ENCODE measurements at places on chromosomes 11 and 22. TPM values are rescaled to one million over a fixed set of nuclear protein-coding genes. Genes with fewer than 3 reads are reported as not detected.

TRPM5 gene
- 2.0 TPM for total RNA-seq

SLC6A5 gene
- total RNA-seq = not detected

FERMT3 gene
- total RNA-seq = 21.7 TPM

OR6T1 gene
- total RNA-seq = not detected

MIOX gene
- not detected for total RNA-seq

YPEL1 gene
- total RNA-seq = 3.4 TPM

CCDC89 gene
- total RNA-seq = 4.3 TPM

TRIOBP gene
- total RNA-seq = 87.2 TPM

DNA sequence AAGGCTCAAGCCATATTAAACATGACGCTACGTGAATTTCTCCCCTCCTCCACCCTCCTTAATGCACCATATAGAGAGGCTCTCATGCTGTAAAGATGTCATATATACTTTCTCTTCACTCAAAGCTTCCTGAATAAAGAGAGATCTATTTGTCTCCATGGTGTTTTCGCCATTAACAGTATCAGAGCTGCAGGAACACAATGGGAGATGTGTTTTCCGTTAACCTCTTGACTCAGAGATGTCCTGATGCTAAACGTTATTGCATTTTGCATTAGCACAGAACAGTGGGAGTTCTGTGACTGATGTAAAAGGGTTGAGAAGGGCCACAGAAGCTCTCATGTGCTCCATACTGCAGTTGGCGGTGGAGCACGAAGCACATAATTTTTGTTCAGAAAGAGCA, 25.7 kb upstream of the BLID start:
- DNase-seq = no peak

- no peak for DNase-seq
Observed at GRCh38 chr11:95108159-95108611, 18.5 kb downstream of the ENDOD1 start.

- no peak for DNase-seq
Observed at GRCh38 chr11:107598225-107599139, 7.5 kb downstream of the ELMOD1 start.

- no peak for DNase-seq
Observed at GRCh38 chr11:123221096-123221561, 26.1 kb upstream of the CLMP start.

DNA sequence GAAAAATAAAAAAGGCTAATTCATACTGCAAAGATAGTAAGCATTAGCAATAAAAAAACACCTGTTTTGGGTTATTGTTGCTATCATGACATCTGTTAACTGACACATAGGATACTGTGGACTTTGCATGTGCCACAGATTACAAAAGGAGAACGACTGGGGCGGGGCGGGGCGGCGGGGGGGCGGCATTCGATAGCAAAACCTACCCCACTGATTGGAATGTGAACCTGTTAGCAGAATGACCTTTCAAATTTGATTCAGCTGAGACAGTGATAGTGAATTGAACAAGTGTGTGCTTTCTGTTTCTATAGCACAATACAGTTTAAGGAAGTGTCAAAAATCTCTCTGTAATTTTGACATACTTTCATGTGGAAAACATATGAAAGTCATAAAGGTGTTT, 14.9 kb downstream of the MMP20 start:
- no peak for DNase-seq

DNA sequence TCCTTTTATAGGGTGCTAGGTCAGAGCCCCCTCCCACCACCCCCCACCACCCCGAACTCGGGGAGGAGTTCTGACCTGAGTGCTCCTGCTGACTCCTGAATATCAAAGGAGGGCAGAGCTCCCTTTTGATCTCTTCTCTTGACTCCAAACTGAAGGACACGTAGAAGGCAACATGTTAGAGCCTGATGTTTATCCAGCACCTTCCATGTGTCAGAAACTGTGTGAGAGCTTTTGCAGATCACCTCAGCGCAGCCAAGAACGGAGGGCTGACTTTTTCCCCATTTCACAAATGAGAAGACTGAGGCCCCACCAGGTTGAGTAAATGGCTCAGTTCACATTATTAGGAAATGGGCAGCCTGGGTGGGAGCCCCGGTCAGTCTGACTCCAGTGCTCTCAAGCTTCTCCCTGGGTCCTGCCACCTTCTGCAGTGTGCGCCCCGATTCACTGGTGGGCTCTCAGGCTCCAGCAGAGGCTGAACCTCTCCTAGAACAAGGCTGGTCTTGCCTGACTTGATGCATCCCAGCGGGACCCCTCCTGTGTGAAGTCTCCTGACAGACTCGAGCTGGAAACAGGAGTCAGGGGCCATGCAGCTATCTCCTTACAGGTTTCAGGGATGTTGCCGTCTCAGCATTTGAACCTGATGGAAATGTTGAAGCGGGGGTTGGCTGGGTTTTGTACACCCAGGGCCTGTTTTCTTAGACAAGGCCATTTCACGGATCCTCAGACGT, 98.5 kb downstream of the TSPAN18 start:
- DNase-seq = no peak

DNA sequence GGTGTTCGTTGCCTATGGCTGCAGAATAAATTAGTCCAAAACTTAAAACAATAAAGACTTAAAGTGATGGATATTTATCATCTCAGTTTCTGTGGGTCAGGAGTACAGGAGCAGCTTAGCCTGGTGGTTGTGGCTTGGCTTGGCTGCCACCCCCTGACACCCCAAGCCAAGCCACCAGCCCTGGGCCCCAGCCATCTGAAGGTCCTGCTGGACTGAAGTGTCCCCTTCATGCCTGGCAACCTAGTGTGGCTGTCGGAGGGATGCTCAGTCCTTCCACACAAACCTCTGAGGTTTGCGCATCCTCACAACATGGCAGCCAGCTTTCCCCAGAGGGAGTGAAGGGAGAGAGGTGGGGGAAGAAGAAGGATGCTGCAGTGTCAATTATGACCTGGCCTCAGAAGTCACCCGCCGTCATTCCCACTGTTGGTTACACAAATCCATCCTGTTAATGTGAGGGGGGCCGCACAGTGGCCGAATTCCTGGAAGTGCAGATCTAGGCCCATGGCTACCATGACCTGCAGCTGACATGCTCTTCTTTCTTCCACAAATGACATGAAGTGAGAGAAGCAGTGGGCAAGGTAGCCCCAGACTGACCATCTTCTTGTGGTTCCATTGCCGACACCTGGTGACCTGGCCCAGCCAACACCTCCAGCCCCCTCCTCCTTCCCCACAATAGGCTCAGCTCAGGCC, 31.1 kb downstream of the IGF2 start:
- DNase-seq = no peak

DNA sequence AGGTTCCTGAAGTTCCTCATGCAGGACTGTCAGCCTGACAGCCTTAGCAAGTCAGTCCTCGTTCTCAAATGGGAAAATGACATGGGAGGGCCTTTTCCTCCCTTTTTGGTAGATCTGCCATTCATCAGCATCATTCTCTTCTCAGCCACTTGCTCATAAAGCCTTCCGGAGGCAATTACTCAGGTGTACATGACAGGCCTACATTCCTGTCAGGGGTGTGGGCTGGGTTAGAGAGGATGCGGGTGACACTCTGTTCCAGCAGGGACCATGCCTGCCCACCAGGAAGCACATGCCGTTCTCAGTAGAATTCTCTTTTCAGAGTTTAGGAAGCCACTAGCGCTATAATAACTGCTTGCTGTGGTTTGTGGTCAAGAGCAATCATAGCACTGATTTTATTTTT, 24.2 kb upstream of the ANKK1 start:
- no peak for DNase-seq

DNA sequence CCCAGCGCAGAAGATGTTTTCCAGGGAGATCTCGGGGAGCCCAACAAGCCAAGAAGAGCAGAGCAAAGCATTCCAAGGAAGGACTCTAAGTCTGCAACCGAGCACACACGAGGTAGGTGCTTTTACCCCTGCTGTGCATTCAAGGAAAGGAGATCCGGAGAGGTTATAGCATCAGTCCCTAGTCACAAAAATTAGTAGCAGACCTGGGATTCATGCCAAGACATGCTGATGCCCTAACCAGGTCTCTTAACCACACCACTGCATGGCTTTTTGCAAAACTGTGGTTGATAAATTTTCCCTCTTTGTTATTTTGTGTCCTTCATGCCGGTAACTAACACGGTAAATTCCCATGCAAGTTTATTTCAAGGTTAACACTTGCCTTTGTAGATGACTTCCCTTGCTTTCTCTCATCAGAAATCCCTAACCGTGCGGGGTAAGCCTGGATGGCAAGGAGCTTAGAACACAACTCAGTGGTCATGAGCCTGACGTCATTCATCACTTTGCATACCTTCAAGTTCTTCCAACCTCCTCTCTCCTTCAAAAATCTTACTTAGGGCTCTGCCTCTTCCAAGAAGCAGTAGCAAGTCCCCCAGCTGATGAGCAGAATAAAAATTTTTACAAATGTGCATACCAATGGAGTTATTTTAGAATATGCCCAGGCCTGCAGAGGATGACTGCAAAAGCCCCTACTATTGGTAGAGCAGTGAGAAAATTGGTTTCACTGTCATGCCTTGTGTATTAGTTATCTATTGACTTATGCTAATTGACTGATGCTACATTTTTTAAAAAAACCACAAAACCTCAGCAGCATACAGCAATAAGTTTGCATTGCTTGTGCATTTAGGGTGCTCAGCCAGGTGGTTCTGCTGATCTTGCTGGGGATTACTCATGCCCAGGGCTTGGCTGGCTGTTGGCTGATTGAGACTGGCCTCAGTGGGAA, 465.1 kb downstream of the MN1 start:
- no peak for DNase-seq

GRCh38 chr22:23862103-23862502, 4.4 kb downstream of the SLC2A11 start:
- no peak for DNase-seq

- no peak for DNase-seq
Observed at GRCh38 chr11:5593146-5593545, 3.3 kb upstream of the TRIM6 start.

DNA sequence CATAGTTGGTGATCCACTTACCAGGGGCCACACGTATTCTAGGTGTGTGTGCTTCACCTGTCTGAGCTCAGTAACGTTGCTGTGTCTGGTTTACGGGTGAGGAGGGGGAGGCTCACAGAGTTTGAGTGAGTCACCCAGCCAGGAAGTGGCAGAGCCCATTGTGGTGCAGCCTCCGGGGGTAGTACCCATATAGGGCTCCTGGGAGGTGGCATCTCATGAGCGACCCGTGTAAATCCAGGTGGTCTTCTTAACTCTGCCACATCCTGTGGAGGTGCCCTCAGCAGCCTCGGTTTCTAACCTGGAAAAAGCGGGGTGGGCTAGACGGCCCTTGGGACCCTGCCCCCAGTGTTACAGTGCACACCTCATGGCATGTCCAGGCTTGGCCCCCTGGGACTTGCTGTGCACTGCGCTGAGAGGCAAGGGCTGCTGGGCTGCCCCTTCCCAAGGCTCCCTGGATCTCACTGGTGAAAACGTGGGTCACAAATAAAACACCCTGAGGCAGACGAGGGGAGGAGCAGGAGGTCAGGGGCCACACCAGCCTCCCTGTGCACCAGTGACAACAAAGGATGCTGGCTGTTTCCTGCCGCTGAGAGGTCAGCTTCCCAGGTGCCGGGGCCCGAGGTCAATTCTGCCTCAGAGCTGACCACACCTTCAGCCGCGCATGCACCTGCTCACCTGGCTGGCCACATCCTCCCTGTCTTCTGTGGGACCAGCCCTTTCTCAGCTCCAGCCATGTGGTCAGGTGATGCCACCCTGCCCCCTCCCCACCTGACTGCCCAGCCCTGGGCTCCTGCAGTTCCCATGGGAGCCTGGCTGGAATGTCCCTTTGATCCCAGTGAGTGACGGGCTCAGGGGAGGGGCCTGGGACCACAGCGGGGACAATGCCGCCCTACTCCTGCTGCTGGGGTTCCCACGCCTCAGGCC, 305.1 kb downstream of the CTTN start:
- DNase-seq = no peak

GRCh38 chr11:63940786-63941185, 2.0 kb downstream of the NAA40 start:
- DNase-seq = no peak

DNA sequence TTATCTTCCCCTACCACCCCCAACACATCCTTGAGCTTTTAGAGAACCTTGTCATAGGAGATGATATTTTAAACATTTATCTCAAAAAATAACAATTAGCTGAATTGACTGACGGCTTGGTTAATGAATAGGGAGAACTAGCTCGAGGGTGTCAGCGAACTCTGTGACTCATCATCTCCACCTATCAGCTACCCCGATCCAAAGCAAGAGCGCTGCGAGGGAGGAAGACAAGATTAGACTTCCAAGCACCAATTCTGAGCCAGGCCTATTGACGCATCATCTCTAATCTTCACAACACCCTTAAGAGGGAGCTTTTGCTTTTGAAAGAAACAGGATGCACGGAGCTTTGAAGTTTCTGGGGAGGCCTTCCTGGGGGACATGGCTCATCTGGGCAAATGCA, 51.0 kb upstream of the GALNT18 start:
- DNase-seq = no peak

- DNase-seq = no peak
Observed at GRCh38 chr22:23831781-23832180, 7.0 kb downstream of the DERL3 start.

- DNase-seq = no peak
Observed at GRCh38 chr11:11589437-11589836, 32.4 kb downstream of the GALNT18 start.

DNA sequence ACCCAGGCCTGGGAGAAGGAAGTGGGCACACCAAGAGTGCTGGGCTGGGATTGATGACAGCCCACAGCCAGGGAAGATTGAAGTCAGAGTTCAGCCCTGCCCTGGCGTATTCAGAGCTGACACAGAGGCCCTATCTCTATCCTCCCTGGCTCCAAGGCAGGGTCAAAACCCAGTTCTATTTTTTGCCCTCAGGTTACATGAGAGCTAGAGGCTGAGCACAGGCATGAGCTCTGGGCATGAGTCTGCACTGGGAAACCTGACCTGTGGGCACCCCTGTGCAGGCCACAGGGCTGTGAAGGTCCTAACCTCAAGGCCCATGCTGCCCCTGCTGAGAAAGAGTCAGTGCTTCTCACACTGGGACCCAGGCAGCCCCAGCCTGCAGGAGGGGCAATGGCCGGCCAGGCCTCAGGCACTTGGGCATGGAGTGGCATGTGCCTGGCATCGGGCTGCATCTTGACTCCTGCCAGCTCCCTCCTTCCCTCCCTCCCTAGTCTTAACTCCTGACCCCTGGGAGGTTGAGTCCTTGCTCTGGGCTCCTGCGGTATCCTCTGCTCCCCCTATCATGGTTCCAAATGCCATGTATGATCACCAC, 5.4 kb downstream of the SLC35E4 start:
- DNase-seq = no peak

- DNase-seq = peak; percentile 48
Observed at GRCh38 chr11:63762654-63763495, 5.7 kb downstream of the ZFTA start.

- peak; percentile 92 for DNase-seq
Observed at GRCh38 chr11:7020183-7020917, at the start of the genes NLRP14 and ZNF214. TSS of gene NLRP14 (plus strand) at chr11:7020479. CDS start at chr11:7038587, 18,108 bp downstream. TSS of gene ZNF214 (minus strand) at chr11:7020346. CDS start at chr11:7002835, 17,511 bp downstream.

GRCh38 chr11:101034076-101034475, 95.5 kb downstream of the PGR start:
- DNase-seq = no peak

GRCh38 chr11:75907906-75908527, 93.0 kb downstream of the UVRAG start:
- DNase-seq = no peak

- peak; percentile 52 for DNase-seq
Observed at GRCh38 chr11:129418039-129418438, 42.4 kb downstream of the BARX2 start.

- no peak for DNase-seq
Observed at GRCh38 chr11:122659676-122660554, 4.4 kb downstream of the UBASH3B start.
